ENCODE measurements at places on chromosomes 16 and 17.

DNA sequence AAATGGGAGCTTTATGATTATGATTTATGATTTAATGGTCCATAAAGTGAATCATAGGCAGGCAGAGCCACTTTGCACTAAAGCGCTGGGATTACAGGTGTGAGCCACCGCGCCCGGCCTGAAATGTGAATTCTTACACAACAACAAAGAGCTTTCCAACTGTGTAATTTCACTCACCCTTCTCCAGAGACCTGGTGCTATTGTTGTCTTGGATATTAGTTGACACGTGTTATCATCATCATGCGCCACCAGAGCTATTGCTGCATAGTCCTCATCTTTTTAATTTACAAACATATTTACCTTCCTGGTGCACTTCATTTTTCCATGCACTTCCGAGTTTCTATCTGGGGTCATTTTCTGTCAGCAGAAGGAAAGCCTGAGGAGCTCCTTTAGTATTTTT lies 4.8 kb upstream of the UTS2R start:
- no peak for DNase-seq

- DNase-seq = no peak
Observed at GRCh38 chr16:49936791-49937190, 80.9 kb upstream of the ZNF423 start.

DNA sequence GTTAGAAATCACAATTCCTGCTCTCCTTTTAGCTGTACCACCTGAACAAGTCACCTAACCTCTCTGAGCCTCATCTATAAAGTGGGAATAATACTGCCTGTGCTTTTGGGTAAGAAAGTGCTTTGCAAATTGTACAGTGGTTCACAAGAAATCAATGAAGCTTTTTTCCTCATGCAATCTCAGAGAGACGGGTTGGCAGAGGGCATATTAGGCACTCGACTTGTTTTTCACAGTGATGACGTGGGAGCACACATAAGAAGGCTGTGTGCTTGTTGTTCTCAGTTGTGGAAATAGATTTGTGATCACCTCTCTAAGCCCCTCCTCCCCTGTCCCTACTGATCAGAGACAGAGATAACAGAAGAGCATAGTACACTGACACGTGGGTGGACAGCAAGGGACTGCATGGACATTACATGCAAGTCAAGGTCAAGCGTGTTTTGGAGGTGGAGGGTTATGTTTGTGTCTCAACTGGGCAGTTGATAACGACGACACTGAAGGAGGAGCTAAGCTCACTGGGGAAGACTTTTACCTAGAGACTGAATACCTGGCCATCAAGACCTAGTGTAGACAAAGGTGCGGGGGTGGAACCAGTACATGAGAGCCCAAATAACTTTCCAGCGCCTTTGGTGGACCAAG lies 1.7 kb upstream of the GPT2 start:
- no peak for DNase-seq

DNA sequence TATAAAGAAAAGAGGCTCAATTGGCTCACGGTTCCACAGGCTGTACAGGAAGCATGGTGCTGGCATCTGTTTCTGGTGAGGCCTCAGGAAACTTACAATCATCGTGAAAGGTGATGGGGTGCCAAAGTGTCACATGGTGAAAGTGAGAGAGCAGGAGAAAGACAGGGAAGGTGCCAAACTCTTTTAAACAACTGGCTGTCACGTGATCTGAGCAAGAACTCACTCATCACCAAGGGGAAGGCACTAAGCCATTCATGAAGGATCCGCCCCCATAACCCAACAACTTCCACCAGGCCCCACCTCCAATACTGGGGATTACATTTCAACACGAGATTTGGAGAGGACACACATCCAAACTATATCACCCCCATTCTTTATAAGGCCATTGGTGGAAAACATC lies 28.4 kb upstream of the HS3ST2 start:
- no peak for DNase-seq

DNA sequence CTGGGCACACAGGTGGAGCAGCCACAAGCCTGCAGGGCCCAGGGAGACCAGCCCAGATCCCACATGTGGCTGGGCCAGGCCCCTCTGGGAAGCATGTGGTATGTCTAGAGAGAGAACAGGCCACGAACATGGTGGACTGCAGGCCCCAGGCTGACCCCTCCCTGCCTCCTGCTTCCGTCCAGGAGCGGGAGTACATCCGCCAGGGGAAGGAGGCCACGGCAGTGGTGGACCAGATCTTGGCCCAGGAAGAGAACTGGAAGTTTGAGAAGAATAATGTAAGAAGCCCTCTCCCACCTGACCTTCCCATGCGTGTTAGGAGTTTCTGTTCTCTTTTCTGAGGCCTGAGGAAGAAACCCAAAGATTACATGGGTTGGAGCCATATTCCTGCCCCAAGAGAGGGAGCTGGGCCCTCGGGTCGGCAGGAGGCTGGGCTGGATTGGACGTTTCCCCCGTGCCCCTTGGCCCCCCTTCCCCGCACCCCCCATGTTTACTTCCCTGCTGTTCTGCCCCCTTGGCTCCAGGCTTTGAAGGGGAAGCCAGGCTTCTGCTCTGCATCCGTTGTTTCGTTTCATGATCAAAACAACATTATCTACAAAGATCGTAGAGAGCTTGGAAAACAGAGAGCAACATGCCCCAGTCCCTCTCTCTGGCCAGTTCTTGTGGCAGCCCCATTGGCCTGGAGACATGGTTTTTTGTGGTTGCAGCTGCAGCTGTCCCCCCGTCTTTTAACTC lies 5.7 kb upstream of the TCAP start:
- peak; percentile 40 for DNase-seq

DNA sequence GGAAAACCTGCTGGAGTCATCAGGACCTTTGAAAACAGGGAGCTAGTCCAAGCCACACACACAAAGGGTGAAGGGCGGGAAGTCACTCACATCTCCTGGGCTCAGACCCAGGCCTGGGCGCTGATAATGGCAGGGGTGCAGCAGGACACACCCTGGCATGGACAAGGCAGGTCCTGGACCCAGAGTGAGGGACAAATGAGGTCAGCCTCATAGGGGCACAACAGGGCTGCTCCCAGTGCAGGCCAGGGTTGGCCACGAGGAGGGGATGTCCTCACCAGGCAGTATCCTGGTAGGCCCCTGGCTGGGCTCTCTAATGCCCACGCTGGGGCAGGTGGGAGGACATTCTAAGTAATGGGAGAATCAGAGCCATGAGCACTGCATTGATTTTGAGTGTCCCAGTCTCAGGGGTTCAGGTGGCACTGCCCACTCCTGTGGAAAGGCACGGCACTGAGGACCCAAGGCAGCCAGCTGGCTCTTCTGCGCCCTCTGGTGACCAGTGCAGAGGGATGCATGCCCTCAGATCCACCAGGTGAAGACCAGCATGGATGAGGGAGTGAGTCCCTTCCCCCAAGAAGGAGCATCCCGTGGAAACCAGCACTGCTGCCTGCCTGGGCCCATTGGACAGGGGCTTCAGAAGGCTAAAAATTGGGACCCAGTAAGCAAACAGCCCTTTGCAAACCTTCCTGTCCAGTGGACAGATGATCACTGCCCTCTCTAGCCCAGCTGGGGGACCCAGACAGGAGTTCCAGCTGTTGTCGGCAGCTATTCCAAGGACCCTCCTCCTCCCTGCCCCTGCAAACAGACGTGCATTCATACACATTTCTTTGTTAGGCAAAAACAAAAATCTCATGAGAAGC lies 23.4 kb upstream of the SREBF1 start:
- DNase-seq = peak; percentile 81

GRCh38 chr17:82560802-82561428 lies 41.4 kb downstream of the FOXK2 start:
- no peak for DNase-seq

- no peak for DNase-seq
Observed at GRCh38 chr16:58031016-58031800, 5.7 kb downstream of the MMP15 start.

DNA sequence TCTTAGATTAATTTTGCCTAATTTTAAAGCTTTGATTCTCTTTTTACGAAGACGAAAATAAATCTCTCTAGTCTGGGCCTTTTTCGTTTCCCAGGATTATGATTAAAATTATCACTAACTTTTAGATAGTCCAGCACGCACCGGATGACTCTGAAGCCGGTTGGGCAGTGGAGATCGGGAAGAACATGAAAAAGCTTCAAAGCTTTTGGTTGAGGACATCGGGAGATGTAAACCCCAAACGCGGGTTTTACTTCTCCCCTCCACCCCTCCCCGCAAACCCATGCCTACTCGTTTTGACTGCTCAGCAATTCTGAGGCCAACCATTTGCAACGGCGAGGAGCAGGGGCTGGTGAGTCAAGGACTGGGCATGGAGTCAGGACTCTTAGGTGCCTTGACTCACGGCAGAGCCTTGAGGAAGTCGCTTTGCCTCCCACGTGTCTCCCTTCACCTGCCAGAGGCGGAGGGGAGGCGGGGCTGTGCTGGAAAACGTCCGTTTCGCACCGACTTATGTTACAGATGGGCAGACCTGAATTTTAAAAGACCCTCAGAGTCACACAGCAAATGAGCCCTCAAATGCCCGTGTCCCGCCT lies 989 bp upstream of the DUSP14 start:
- peak; percentile 82 for DNase-seq

- no peak for DNase-seq
Observed at GRCh38 chr16:9351841-9352434, 260.5 kb downstream of the HAPSTR1 start.

GRCh38 chr16:25464058-25464457 lies 206.4 kb upstream of the ZKSCAN2 start:
- no peak for DNase-seq

DNA sequence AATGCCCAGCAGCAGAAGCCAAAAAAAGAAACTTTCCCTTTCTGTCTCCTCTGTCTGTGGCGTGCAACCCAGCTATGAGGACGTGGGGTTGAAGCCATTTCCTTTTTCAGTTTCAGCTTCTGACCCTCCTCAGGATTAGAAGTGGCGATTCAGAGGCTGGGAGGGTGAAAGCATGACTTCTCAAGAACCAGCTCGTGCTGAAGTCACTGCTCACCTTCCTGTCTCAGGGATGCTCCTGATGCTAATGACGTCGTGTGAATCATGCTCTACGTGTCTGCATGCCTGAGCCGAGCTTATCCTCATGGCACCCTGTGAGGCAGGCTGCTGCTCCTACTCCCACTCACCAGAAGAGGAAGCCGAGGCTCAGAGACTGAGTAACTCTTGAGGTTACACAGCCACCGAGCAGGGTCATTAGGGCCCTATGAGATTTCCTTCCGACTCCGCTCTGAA lies 5.7 kb upstream of the LPO start:
- DNase-seq = peak; percentile 6

GRCh38 chr16:27381236-27381635 lies 20.7 kb upstream of the IL21R start:
- DNase-seq = no peak

Data from CD4-positive, alpha-beta T cell treated with Interleukin-6 for 4 hours (primary cell).